ENCODE measurements at places on chromosomes 2 and 18.

DNA sequence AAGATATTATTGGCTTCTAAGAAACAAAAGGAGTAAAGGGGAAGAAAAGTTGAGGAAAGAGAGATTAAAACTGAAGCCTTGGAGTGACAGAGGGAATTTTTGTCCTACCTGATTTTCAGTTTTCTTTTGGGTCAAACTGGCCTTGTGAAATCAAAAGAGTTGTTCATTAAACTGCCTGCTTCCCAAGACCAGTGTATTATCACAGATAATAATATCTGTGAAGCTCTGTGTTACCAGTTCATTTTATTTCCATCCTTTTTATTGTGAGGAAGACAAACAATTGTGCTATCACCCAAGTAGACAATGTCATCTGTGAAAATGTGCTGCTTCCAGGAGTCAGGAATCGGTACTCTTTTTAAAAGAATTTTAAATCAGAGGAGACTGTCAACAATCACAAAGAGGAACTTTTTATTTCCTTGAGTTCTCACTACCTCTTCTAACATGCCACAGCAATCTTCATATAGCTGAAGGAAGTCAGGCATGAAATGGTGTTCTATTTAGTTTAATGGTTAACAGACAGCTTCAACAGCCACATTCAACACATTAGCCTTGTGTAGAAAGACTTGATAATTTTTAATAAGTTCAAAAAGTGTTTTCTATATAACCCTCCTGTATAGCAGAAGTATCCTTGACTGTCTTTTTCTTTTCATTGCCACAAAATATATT is 554.8 kb downstream of the PIK3C3 start:
- no peak for DNase-seq

DNA sequence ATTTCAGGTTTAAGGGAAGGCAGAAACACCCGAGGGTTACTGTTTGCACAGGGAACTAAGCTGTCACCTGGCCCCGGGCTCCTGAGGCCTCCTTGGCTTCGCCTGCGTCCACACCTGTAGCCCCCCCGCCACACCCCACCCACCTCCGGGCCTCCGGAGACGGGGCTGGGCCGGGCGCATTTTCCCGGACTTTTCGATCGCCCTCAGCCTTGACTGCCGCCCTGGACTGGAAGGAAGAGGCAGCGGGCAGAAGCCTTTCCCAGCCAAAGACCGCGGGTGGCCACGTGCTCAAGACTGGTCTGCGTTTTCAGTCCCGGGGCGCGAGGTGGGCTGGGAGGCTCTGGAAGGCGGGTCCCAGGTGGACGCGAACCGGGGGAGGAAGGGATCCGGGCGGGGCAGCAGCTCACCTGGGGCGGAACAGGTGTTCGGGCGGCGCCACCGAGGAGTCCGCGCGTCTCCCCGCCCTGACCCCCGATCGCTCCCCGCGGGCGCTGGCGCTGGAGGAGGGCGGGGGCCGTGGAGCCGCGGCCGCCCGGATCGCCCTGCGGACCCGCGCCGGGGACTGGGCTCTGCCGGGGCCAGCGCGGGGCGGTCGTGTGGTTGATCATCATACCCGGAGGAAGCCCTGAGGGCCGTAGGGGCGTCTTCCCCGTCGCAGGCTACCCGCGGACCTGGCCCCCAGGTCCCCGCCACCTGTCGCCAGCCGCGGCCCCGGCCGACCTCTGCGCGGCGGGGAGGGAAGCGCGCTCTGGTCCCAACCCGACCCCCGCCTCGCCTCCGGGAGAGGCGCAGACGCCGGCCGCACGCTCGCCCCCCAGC is 3.2 kb downstream of the ID2 start:
- peak; percentile 59 for DNase-seq

DNA sequence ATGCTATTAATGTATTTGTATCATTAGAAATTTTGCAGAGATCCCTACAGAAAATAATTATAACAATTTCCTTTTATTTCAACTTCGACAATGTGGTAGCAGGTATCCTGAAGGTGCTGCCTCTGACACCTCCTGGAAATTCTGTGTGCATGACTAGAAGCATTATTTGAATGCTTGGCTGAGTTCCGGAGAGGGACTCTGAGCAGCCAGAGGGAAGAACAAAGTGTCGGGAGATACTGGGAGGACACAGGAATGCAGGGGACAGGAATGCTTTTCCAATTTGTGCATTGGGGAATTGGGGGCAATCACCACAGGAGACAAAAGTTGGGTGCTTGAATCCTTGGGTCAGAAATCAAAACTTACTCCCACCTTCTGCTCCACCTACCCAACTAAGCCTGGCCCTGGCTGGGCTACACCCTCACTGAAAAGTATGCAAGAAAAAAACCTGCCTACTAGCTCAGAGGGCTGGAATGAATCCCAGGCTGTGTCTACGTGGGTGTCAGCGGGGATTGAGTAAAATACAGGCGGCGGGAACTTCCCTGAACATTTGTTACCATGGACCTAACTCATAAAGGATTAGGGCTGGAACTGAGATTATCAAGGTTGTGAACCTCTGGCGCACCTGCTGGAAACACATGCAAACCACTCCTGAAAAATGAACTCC is 299.3 kb downstream of the SOX11 start:
- no peak for DNase-seq

DNA sequence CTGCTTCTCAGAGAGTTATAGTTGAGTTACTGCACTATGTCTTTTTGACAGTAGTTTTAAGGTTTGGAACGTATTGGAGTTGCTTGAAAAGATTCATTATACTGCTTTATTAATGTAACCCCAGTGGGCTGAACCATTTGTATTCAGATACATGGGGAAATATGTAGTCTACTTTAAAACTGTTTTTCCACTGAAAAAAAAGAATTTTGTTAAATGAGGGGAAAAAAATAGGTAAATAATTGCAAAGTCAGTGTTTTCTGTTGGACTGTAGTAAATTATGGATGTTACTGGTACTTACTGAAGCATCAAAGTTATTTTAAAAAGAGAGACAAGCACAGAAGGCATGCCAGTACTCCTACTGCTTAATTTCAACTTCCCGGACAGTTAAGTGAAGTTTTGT is 36.4 kb downstream of the ZC3H15 start:
- DNase-seq = no peak

GRCh38 chr2:118040891-118041290 is 27.0 kb upstream of the CCDC93 start:
- no peak for DNase-seq

GRCh38 chr18:61502472-61502871 is 169.2 kb downstream of the CDH20 start:
- DNase-seq = no peak

GRCh38 chr2:63667132-63667700 is 78.5 kb downstream of the MDH1 start:
- DNase-seq = no peak

GRCh38 chr2:26487192-26487591 is 9.3 kb upstream of the OTOF start:
- DNase-seq = peak; percentile 15

GRCh38 chr2:203177361-203177760 is 61.5 kb upstream of the CYP20A1 start:
- no peak for DNase-seq

GRCh38 chr2:7867867-7868266 is 814.0 kb upstream of the ID2 start:
- DNase-seq = no peak

DNA sequence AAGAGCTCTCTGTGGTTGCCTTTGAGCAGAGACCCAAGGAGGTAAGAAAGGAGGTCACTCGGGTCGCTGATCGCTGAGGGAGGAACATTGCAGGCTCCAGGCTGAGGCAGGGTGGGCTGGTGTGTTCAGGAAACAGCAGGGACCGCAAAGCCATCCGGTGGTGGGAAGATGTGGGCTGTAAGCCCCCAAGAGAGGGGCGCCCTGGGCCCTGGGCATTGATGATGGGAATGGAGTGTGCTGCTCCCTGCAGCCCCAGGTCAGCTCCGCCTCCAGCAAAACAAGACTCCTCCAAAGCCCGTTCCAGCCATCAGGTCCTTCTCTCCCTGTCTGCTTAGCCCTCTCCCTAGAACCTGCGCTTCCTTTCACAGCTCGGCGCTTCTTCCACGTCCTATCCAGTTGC is 229.7 kb downstream of the KLHL29 start:
- DNase-seq = no peak

DNA sequence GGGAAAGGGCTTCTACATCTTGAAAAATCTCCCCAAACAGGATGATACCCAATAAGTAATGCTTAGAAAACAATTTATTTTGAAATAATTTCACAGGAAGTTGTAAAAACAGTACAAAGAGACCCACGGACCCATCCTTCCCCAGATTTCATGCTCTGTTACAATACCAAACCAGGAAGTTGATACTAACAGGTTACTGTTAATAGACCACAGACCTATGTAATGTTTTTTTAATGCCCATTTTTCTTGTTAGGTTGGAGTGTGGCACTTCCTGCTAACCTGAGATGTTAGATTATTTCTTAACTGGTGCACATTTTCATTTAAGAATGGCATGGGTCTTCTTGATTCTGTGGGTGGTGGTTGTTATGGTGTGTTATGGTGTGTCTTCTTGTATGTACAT is 21.4 kb upstream of the MGAT5 start:
- no peak for DNase-seq

- DNase-seq = no peak
These were observed 27.1 kb upstream of the LBH start for GRCh38 chr2:30204281-30204680.

GRCh38 chr2:207308519-207309224 is 142.9 kb upstream of the KLF7 start:
- no peak for DNase-seq

DNA sequence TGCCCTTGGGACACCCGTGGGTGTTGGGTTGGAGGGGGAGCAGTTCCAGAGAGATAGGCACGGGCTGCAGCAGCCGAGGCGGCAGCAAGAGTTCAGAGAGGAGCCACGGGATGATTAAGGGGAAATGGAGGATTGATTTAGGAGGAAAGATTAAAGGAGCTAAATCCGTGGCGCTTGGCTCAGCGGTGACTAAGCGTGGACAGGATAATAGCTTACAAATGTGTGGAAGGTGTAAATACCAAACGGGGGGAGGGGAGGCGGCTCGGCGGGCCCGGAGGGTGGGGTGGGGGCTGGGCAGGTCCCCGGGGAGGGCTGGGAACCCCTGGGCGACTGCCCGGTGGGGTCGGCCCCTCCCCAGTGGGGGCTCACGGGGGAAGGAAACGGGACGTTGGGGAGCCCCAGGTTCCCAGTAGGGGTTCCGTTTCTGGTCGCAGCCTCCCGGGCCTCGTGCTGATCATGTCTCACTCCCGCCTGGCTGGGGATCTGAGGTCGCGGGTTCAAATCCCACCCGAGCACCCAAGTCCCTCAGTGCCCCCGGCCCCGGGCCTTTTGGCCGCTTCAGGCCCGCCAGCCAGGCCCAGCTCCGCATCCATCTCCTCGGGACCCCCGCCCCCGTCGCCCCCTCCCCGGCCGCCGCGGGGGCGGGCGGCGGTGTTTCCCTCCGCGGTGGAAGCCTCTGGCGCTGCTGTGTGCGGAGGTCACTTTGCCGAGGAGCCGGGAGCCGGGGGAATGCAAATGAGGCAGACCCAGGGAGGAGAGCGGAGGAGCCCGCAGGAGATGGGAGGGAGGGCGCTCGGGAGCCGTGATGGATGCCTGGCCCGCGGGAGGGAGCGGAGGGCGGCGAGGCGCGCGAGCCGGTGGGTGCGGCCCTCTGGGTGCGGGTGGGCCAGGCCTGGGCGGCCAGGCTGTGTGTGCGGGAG is 8.1 kb downstream of the ASIC4 start:
- DNase-seq = no peak

Measured in heart left ventricle (tissue), 16 donors.